Neural crest cell (in vitro differentiated cells): ENCODE measurements at places on chromosomes 3 and 15. TPM values are rescaled to one million over a fixed set of nuclear protein-coding genes. Genes with fewer than 3 reads are reported as not detected.

DNA sequence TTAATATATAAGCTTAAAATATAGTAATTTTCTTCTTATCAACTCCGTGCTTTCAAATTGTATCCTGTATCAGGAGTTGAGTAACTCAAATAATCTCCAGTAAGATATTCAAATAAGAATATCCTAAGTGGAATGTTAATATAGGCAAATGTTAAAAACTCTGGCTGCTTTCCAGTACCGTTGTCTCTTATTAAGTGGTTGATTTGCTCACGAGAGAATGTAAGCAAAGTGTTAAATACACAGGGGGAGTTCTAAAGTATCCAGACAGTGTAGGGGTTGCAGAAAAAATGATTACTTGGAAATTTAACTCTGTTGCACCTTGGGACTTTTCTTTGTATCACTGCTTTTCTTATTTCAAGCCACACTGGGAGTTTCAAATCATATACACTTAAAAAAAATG is 478.9 kb upstream of the TBL1XR1 start:
- DNase-seq, result no peak

The SPINK8 gene
- total RNA-seq, result not detected in 2 replicates

The SLC22A14 gene
- not detected in 2 replicates for total RNA-seq

The TEX9 gene
- total RNA-seq, result 17.9 and 21.3 TPM in 2 replicates

- DNase-seq, result no peak
Measured at GRCh38 chr3:58035524-58036255, 27.5 kb downstream of the FLNB start.

GRCh38 chr15:75659928-75660645 is 12.4 kb downstream of the SNX33 start:
- no peak for DNase-seq

DNA sequence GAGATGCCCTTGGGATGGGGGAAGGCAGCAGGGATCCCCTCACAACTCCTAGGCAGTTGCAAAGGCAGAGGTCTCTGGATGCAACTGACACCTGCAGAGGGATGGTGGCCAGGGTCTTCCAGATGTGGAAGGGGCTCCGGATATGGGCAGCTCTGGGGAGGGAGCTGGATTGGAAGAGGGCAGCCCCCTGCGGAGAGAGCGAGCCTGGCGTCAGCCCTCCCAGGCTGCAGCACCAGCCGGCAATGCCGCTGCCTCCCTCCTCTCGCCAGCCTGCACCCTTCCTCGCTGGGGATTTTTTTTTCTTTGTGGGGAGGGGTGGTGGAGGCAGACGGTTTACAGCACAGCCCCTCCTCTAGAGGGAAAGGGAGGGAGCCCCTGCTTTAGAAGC is 1.6 kb downstream of the INSYN1 start:
- DNase-seq, result no peak

- DNase-seq, result no peak
Measured at GRCh38 chr15:31477301-31477700, 150.7 kb downstream of the KLF13 start.

DNA sequence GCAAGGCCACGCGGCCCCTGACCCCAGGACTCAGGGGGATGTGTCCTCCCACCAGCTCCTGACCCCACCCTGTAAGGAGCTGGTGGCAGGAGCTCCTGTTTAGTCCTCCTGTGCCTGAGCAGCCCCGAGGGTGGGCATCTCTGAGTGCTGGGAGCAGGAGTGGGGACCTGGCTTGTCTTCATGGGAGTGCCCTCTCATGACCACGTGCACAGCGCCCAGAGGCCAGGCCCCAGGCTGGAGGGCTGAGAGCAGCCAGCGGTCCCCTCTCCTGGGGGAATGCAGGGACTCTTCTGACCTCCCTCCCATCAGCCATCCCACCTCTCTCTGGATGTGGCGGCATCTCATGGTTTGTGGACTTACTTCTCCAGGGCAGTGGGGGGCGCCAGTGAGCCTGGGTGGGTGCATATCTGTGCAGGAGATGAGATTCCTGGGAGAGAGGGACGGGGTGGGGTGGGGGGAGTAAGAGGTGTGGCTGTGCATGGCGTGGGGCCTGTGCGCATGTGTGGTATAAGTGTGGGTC is 205.6 kb downstream of the TBC1D2B start:
- DNase-seq, result no peak

DNA sequence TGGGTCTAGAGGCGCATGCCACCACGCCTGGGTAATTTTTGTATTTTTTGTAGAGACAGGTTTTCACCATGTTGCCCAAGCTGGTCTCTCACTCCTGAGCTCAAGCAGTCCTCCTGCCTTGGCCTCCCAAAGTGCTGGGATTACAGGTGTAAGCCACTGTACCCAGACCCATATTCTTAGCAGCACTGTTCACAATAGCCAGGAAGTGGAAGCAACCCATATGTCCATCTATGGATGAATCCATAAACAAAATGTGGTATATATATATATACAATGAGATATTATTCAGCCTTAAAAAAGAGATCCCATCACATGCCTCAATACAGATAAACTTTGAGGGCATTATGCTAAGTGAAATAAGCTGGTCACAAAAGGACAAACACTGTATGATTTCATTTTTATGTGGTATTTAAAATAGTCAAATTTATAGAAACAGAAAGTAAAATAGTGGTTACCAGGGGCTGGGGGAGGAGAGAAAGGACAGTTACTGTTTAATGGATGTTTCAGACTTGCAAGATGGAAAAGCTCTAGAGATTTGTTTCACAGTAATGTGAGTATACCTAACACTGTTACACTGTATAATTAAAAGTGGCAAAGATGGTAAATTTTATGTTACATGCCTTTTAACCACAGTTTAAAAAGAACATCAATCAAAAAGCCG is 35.7 kb upstream of the GRAMD1C start:
- no peak for DNase-seq

GRCh38 chr3:184593220-184593927 is 31.8 kb downstream of the EPHB3 start:
- DNase-seq, result no peak

- DNase-seq, result no peak
Measured at GRCh38 chr15:61182946-61183345, 46.2 kb downstream of the RORA start.

GRCh38 chr15:81896356-81896755 is 149.5 kb downstream of the MEX3B start:
- DNase-seq, result no peak

DNA sequence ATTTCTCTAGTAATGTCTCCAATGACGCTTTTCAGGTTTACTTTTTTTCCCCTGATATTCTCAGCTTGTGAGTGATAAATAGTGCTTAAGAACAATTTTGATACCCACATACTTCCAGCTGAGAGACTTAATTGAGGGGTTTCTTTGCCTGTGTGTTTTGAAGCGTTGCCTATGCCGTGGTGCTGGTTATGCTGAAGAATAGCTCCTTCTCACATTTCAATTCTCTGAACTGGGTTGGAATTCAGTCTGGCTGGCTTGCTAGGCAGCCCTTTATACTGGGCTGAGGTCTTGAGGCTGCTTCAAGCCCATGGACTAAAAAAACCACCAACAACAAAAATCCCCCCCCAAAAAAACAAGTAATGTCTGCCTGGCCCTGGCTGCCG is 87.4 kb downstream of the CHST2 start:
- DNase-seq, result no peak

The OR5K2 gene
- not detected in 2 replicates for total RNA-seq

- no peak for DNase-seq
Measured at GRCh38 chr3:166405465-166405864, 568.2 kb upstream of the BCHE start.

DNA sequence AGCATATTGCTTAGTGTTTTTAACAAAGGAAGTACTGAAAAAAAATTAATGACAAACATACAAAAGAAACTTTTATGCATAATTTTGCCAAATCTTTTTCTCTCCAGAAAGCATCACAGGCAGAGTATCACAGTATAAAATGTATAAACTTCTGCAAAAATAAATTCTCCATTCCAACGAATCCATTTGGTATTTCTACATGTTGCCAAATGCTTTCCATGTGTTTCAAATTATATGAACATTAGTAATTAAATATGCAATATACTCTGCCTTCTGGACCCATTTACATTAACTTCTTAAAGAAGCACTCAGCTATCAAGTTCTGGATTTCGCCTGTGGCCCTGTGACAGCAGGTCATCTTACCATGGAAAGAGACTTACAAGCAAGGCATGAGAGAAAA is 189.1 kb upstream of the ALCAM start:
- DNase-seq, result no peak

DNA sequence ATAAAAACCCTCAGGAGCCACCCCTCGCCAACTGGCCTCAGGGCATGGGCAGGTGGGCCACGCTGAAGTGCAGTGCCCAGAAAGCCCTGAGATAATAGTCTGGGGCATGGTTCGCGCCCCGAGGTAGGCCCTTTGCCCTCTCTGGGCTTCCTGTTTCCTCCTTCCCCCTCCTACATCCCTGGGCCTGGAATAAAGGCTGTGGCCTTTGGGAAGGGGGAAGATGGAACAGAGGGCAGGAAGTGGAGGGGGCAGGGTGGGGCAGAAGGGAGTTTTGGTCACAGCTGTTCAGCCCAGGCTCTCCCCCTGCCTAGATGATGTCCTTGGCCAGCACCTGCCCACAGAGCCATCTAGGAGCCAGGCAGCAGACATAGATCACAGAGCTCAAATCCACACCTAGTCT is 11.3 kb downstream of the CSRNP1 start:
- no peak for DNase-seq

DNA sequence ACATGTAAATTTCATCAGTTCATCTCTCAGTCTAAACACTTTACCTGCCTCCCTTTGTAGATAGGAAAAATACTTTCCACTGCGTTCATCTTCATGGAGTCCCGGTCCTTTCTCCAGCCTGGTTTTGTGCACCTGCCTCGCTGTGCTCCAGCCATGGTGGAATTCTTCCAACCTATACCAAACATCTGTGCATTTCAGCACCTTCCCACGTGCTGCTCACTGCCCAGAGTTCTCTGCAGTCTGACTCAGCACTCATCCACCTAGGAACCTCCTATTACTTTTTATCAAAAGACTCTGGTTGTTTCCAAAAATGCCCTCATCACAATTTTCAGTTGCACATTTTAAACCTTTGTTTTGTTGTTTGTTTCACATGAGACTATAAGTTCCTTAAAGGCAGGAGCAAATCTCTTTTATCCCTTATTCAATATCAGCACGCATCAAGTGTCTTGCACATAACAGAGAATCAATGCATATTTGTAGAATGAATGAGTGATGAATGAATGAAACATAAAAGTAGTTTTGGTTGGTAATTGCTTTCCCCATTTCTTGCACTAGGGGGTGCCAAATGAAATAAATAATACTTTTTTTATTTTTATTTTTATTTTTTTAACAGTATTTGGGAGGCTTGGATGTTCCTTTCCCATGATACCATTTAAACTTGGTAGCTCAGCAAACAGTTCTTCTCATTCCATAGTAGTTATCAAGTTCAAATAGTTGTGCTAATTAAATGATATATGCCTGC is 30.2 kb upstream of the ADAMTS9 start:
- no peak for DNase-seq

The DPPA4 gene
- 142 and 155 TPM in 2 replicates for total RNA-seq

- no peak for DNase-seq
Measured at GRCh38 chr3:192901435-192901834, 16.2 kb downstream of the MB21D2 start.

The ANKUB1 gene
- not detected in 2 replicates for total RNA-seq

DNA sequence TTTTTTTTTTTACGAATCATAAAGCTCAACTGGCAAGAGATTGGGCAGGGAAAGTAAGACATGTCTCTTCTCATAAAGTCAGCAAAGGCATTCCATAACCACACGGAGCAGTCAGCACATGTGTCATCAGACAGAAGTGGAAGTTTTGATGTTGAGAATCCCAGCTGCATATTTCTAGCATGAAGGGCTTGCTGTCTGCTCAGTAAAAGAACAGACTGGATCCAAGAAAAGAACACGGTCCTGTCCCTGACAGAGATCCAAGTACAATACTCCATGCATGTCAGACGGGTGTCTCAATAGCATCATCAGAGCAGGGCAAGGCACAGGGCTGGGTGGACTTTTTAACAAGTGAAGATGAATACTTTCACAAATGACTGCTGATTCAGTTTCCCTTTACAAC is 38.2 kb downstream of the ABI3BP start:
- no peak for DNase-seq

The TBCCD1 gene
- 18.7 and 20.1 TPM in 2 replicates for total RNA-seq

The KIF7 gene
- 15.6 and 16.2 TPM in 2 replicates for total RNA-seq

DNA sequence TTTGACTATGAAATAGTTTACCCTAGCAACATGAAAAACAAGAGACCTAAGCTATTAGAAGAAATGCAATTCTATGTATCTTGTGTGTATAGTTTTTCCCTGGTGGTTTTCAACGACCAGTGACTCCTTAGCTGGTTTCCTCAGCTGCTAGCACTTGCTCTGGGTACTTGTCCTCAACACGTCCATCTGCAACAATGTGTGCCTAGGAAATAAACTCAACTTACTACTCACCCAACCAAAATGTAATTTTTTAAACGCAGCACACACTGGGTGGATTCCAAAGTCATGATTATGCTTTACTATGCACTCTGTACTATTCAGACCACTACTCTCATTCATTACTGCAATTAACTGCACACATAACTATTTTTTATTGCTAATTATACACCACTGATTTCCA is 31.0 kb downstream of the CPA3 start:
- no peak for DNase-seq
